ACHN (cell line): ENCODE measurements at places on chromosomes 16 and 17.

DNA sequence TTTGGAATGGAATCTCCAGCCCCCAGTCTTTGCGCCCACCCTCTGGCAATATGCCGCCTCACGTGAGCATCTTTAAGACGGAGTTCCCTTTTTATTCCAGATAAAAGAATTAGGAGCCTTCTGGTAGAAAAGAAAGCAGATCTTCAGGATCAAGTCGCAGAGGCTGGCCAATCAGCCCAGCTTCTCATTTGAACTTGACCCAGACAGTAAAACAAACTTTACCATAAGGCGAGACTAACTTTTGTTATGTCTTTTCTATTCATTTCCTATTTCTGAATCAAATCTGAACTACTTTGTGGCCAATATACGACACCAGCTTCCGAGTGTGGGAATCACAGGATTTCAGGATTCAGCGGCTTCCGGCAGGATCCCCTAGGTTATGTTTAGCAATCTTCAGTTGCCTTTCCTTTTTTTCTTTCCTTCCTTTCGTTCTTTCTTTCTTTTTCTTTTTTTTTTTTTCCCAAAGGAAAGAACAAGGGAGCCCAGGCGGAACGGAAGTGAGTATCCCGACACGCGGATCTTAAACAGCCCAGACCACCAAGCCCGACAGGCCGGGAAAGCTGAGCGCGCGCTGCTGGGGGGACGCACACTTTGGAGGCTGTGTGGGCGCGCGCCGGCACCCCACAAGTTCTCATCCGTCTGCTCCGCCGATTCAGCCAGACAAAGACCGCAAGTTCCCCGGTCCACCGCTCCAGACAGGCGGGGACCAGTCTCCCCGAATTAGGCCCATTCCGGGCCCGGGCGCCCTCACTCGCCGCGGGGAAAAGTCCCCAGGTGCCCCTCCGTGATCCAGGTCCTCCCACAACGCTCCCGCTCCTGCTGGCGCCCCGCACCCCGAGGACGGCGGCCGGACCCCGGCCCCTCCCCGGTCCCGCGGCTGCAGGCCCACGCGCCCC lies 633 bp downstream of the TBC1D16 start:
- peak; percentile 37 for DNase-seq

- DNase-seq, result peak; percentile 89
Observed at GRCh38 chr17:82212331-82213250, at the start of gene CCDC57. CCDC57 (minus strand) TSS chr17:82212842; CDS start chr17:82201944, 10,898 bp downstream.

- DNase-seq, result no peak
Observed at GRCh38 chr17:4357030-4357628, 9.3 kb downstream of the UBE2G1 start.

DNA sequence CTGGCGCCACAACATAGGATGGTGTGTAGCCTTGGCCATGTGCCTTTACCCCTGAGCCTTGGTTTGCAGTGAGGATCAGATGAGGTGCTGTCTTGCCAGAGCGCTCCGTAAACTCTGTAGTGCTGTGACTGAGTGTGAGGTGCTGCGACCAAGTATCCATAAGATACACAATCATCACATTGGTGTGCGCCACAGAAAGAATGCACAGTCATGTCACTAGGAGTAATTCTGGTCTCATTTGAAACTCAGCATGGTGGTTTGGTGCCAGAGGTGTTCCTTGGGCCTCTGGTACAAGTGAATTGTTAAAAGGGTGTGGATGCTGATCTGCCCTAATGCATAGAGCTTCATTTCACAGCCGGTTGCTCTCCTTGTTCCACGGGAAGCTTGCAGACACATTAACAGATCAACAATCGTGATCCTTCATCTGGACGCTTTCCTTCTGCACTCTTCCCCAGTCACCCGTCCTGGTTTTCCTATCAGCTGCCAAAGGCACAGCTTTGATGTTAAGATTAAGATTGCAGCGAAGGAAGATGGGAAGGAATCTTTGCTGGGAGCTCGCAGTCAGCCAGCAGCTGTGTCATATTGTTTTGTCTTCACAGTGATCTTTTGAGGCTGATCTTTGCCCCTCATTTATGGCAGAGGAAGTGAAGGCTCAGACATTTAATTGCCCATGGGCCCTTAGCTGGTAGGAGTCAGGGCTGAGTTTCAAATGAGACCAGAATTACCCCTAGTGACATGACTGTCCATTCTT lies 79.1 kb downstream of the KSR1 start:
- DNase-seq, result no peak
